ENCODE measurements at places on chromosomes 5 and 9.

- peak; percentile 64 for DNase-seq
These were observed 17.7 kb downstream of the RALGDS start for GRCh38 chr9:133103183-133103986.

DNA sequence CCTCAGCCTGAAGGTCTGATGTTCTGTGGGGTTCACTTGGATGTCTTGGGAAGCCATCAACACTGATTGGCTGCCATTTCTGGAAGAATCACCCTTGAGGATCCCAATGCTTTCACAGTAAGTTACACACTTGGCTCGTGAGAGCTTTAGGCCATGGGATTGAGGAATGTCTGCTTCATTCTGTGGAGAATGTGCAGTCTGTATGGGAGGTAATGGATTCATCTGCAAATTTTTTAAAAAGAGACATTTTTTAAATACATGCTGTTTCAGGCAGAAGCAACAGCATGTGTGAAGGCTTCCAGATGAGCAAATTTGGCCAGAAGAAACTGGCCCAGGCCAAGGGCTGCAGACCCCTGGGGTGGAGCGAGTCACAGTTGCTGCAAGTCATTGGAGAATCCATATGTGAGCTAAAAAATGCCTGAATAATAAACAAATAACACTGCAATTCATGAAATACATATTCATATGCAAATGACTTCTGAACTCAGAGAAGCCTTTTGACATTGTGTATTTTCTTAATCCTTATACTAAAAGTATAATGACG lies 146.3 kb upstream of the RASEF start:
- no peak for DNase-seq

GRCh38 chr9:68533678-68534077 lies 7.0 kb downstream of the TMEM252 start:
- DNase-seq, result no peak

- no peak for DNase-seq
These were observed 130.1 kb downstream of the C9orf50 start for GRCh38 chr9:129490583-129491486.

- no peak for DNase-seq
These were observed 4.3 kb upstream of the IL13 start for GRCh38 chr5:132653716-132654115.

GRCh38 chr5:141641634-141642267 lies 5.0 kb downstream of the RELL2 start:
- DNase-seq, result no peak

DNA sequence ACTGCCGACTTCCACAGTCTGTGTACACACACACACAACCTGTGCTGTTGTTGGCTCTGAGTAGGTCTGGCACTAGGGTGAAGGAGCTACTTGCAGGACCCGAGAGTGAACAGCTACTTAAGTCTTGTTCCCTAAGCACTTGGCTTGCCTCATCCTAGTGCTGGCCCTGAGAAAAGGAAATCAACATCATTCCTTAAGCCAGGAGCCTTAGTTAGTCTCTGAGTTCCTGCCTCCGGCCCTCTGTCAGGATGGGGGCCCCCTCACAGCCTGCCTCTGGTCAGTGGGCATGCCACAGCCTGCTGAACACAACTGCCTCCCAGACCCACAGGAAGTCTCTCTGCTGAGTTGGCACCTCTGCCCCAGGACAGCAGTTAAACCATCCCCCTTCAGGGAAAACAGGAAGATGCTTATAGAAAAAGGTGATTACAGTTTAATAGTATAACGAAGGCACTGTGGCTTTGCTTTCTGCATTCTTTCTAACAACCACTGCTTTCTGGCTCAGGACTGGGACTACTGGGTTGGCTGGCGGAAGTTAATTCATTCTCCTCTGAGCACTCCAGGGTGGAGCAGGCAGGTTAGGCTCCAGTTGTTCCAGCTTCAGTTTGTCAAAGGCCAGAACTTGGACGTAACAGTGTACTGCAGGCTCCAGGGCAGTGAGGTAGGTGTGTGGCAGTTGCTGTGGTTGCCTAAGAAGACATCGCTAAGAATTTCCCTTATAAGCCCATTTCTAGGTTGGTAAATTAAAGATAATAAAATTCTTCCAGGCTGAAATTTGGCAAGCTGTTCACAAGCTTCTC lies 2.8 kb downstream of the MAMDC2 start:
- no peak for DNase-seq

GRCh38 chr5:91128604-91129003 lies 254.5 kb downstream of the ARRDC3 start:
- no peak for DNase-seq
